ENCODE measurements at places on chromosomes 2 and 18.

- DNase-seq: no peak
Observed at GRCh38 chr2:60246583-60246982, 306.9 kb downstream of the BCL11A start.

- no peak for DNase-seq
Observed at GRCh38 chr2:41663056-41663455, 384.8 kb upstream of the PKDCC start.

DNA sequence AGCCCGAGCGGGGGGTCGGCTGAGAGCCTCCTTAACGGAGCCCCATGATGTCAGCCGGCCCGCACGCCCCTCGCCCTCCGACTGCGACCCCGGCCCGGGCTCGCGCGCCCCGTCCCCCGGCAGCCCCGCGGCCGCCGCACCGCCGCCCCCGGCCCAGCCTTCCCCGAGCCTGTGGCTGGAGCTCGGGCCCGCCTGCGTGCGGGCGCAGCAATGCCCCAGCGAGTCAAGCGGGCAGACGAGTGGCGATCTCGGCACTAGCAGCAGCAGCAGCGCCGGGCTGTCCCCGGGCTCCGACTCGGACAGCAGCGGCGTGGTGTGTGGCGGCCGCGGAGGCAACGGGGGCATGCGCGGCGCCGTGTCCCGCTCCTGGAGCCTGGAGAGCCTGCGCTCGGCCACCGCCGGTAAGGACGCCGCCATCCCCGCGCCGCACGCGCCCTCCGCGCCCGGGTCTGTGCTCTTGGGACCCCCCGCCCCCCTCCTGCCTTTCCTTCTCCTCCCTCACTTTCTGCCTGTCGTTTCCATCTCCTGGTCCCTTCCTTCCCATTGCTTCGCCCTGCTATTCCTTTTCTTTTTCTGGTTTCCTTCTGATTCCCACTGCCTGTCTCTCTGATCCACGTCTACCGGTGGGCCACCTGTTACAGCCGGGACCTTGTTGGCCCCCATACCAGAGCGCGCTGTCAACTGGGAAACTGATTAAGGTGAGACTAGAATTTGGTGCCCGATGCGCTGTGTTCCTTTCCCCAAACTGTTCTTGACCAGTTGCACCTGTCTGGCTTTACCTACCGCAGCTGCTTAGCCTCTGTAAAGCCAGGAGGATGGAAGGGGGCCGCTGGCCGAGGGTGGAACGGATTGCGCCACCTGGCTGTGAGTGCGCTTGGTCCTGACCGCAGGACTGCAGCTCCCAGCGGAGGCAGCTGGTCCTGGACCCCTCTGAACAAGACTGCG lies 127.4 kb downstream of the ARHGEF4 start:
- DNase-seq: no peak

DNA sequence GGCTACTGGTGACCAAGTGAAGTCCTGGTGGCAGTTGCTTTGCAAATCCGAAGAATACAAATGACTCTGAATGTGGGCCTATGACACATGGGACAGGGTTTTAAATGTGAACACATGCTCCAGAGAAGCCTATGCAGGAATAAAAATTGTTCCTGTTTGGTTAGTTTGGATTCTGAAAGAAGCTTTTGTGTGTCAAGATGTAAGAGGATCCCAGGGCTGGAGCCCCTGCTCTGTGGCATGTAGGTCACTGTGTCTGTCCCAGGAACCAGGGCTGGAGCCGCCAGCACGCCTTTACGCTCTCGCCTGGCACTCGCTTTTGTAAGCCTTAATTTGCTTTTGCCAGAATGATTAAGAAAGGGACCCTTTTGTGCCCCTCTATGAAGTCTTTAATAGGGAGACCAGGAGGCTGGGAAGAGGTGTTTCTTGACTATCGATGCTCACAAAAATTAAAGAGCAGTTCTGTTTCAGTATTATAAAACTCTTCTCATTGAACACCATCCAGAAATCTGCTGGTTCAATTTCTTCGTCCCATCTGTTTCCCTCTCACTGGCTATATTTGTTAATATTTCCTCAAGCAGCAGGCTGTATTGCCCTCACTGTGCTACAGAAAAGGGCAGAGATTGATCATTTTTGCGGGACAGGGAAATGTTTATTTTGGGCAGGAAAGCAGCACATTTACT lies 532.7 kb upstream of the POU3F3 start:
- no peak for DNase-seq

DNA sequence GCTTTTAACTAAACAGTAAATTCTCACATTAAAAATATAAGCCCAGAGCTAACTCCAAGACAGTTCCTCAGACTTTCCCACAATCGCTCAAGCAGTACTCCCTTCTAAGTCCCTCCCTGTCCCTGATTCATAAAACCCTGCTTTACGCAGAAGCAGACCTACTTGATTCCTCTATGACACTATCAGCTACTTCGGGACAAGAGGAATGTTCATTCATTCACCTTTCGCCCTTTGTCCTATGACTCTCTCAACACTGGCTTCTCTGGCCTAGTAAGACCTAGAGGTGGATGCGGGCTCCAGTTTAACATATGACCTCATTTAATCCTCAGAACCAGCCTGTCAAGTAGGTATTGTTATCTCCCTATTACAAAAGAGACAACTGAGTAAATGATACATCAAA lies 10.2 kb downstream of the LPIN2 start:
- DNase-seq: no peak
